ENCODE measurements at places on chromosomes 3 and 15.

GRCh38 chr3:115081444-115081843 is 65.6 kb downstream of the ZBTB20 start:
- DNase-seq, result no peak

- no peak for DNase-seq
Measured at GRCh38 chr3:191509078-191509477, 48.1 kb downstream of the PYDC2 start.

DNA sequence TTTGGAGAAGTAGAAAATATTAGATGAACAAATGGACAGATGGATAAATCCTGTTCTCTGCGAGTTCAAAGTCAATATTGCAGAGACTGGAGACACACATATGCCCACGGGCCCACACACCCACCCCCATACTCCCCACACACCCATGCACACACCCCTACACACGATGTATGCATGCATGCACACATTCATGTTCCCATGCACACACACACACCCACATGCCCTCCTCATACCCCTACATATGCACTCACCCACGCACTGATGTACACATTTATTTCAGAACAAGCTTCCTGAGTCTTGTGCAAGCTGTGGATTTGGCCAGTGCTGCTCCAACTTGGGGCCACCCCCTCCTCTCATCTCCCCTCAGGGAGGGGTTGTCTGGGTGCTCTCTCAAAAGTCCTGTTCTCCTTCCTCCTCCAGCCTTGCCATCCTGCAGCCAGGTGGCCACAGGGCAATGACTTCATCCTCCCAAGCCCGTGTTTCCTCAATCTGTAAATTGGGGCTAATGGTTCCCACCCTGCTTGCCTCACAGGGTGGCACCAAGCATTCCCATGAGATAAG is 16.4 kb downstream of the MAPKAPK3 start:
- no peak for DNase-seq

GRCh38 chr3:63508305-63508704 is 144.2 kb upstream of the SNTN start:
- no peak for DNase-seq

DNA sequence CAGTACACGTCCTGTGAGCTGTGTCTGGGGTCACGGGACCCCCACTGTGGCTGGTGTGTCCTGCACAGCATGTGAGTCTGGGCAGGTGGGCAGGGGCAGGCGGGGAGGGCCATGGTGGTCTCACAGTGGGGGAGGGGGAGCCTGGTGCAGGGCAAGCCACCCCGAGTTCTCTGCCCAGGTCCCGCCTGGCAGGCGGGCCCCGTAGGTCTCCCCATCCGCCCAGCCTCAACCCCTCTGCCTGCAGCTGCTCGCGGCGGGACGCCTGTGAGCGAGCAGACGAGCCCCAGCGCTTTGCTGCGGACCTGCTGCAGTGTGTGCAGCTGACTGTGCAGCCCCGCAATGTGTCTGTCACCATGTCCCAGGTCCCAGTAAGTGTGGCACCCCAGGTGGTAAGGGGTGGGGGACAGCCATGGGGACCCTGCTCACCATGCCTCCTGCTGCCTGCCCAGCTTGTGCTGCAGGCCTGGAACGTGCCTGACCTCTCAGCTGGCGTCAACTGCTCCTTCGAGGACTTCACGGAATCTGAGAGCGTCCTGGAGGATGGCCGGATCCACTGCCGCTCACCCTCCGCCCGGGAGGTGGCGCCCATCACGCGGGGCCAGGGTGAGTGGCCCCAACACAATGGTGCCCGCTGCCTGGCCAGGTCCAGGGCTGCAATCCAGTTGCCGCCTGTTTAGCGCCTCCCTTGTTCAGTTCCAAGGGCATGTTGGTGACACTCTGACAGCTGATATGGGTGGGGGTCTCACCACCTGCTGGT is 21.9 kb downstream of the PLXNA1 start:
- DNase-seq, result no peak

DNA sequence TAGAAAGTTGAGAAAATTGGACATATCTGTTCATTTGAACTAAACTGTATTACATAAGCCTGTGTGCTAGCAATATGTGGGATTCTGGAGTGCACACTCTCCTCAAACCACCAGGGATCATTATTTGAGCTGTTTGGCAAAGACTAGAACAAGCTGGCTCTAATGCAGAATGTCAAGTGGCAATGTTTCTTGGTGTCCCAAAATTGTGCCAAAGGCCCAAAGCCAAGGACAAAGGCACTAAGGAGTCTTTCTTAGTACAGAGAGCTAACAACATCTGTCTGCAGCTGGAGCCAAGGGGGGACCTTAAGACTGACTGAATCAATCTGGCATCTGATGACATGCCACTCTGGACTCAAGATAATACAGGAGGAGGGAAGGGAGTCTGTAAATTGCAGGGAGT is 76.7 kb upstream of the STRIT1 start:
- no peak for DNase-seq

- DNase-seq, result no peak
Measured at GRCh38 chr15:50256188-50257041, 9.1 kb downstream of the HDC start.

DNA sequence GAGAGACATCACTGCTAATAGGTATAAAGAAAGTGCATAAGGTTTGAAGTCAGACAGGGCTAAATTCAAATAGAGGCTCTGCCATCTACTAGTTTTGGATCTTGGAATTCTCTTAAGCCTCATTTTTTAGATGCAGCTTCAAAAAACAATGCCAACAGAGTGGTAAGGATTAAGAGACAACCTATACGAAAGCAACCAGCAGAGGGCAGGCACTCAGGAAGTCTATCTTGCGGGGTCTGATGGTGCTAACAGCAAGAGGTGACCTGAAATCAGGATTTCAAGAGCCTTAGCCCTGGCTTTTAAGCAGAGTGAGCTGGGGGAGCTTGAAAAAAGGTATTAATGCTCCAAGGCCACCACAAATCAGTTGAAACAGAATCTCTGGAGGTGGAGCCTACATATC is 40.7 kb downstream of the LDHAL6B start:
- peak; percentile 79 for DNase-seq

DNA sequence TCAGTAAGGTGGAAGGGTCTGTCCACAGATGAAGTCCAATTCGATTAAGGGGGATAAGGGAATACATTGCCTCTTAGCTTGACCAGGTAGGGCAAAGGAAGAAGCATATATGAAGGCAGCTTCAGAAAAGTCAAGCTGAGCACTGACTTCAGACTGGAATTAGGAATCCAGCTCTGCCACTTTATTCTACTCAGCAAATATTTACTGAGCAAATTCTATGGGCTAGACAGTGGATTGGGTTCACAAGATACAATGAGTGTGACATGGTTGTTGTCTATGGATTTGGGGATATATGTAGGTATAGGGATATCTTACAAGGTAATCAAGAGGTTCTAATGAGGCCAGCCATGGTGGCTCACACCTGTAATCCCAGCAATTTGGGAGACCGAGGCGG is 526 bp downstream of the ADIPOQ start:
- no peak for DNase-seq

DNA sequence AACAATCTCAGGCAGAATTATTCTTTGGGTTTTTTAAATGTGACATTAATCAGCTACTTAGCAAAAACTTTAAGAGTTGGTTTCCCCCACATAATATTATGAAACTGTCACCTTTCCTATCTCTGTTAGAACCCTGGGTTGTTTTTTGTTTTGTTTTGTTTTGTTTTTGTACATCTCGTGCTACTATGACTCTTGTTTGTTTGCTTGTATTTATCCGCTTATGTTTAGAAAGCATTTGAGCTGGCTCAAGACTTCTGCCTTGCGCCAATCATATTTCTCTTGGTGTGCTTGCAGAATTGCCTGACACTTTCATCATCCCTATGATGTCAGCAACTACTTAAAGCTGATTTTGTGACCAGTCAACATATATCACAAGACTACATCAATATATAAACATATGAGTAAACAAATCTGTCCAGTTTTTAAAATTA is 116.9 kb downstream of the DCLK3 start:
- DNase-seq, result no peak

DNA sequence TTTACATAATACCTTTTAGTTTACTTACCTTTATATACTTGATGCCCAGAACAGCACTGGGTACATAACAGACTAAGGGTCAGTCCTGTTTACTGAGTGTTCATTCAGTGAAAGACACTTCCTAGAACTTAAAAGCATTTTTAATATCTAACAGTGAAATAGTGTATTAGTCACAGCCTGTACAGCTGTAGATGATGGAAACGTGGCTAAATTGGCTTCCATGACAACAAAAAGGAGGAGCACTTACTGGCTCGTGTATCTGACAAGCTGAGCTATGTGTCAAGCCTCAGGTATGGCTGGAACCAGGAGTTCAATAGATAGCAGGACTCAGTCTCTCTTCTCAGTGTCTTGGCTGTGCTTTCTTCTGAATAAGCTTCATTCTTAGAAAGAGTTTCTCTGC is 40.2 kb downstream of the CMTM8 start:
- DNase-seq, result no peak

- no peak for DNase-seq
Measured at GRCh38 chr15:68658641-68659358, 80.0 kb downstream of the CORO2B start.

DNA sequence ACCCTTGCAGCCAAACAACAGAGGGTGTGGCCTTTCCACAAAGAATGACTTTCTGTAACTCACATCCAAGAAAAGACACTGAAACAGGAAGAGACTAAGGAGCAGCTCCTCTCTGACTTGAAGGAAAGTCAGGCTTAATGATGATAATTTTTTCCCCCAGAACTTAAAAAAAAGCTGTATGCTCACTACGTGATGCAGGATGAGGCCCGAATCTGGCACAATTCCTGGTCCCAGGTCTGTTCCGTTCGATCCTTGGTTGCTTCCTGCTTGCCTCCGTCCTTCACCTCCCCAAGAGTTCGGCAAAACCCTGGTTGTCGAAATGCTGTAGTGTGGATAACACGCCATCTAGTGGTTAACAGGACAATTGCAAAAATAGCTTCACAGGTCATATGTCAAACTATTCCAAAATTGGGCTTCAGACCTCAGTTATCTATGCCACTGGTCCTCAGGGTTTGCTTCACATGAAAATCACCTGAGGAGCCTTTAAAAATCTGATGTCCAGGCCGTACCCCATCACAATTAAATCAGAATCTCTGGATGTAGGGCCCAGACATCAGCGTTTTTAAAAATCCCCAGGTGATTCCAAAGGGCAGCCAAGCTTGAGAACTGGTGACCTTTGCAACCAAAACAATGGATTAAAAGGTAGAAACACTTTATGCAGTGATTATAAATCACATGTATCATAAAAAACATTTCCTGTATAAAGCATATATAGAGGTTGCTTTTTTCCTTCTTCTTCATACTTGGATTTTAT is 28.1 kb upstream of the SYNM start:
- DNase-seq, result peak; percentile 47

DNA sequence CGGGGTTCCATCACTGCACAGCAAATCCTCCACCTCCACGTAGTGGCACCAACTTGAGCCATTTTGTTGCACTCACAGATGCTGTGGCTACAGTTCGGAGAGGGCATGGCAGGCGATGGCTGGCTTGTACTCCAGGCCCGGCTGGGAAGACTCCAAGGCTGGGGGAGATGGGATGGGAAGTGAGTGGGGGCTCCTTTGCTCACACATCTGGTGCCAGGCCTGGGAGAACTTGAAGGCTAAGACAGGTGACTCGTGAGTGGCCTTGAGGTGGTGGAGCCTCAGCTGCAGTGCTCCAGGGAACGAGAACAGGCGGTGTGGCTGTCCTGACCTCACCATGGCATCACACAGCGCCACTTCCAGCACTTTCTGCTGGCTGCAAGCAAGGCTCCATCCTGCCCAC is 87.9 kb downstream of the PLXNA1 start:
- DNase-seq, result no peak

DNA sequence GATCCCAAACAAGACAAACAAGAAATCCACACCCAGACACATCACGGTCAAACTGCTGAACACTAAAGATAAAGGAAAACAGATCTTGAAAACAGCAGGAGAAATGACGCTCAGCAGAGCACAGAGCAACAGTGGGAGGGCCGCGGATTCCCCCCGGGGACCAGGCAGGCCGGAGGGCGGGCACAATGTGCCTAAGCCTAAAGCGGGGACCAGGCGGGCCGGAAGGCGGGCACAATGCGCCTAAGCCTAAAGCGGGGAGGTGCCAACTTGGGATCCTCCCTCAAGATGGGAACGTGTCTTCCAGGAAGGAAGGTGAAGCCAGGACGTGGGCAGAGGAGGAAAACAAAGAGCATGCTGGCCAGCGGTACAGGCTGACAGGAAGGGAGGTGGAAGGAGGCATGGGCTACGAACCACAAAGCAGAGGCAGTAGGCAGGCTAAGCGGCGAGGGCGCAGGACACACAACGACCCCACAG is 31.1 kb downstream of the CYFIP1 start:
- DNase-seq, result peak; percentile 17

DNA sequence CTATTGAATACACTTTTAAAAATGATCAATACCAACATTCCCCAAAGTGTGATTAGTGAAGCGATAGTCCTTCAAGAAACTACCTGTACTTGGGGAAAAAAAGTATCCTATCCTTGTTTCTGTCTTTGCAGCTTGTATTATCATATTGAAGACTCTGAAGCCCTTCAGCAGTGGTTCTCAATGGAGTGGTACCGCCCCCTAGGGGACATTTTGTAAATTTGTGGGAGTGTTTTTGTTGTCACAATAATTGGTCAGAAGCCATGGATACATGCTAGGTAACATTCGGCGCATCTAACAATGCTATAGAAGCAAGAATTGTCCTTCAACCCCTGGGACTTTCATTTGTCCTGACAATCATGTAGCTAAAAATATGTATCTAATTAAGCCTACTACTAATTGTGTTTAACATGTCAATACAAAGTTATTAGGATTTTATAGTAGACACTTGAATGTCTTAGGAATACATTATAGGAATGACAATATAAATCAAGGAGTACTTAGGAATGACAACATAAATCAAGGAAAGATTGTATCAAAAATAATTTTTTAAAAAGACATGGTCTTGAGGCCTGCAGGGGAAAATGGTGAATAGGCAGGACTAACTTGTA is 53.7 kb downstream of the NMD3 start:
- DNase-seq, result peak; percentile 63

DNA sequence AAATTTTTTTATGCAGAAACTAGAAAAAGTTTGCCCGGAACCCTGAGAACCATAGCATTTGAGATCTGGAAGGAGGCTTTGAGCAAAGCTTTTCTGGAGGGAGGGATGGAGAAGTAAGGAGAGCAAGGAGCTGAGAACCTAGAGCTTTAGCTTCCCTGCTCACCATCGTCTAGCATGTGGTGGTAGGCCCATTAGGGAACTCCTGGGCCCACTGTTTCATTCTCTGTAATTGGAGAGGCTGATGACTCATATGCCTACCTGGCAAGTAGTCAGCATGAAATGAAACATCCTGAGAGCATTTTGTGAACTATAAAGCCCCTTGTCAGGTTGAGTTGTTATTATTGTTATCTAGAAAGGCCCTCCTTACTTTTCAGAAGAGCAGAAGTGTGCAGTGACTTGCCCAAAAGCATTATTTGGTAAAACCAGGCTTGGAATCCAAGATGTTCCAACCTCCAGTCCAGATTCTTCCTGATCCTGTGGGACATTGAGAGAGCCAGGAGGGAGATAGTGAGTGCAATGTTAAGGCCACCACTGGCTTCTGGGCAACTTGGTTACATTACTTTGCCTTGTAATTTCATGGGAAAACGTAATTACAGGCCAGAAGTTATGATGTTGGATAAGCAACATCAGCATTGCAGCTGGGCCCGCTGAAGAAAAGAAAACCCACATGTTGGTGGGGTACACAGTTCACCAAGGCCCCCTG is 104.5 kb upstream of the BFSP2 start:
- DNase-seq, result peak; percentile 4

All from activated CD8-positive, alpha-beta T cell treated with anti-CD3 and anti-CD28 coated beads for 36 hours (primary cell).